ENCODE measurements at places on chromosomes 6 and 20. TPM values are rescaled to one million over a fixed set of nuclear protein-coding genes. Genes with fewer than 3 reads are reported as not detected.

Gene LINC00237
- polyA plus RNA-seq, result not detected

Gene MDFI
- polyA plus RNA-seq, result 6.3 TPM

Gene SIRPD
- polyA plus RNA-seq, result not detected

Gene SALL4
- 1.2 TPM for polyA plus RNA-seq

Gene EYA2
- not detected for polyA plus RNA-seq
